Smooth muscle cell of the pulmonary artery (primary cell): ENCODE measurements at places on chromosomes 1 and 21. TPM values are rescaled to one million over a fixed set of nuclear protein-coding genes. Genes with fewer than 3 reads are reported as not detected.

Gene TMEM53
- 4.3 and 6.3 TPM in 2 replicates for total RNA-seq

Gene GPR52
- total RNA-seq: 0.78 and 1.1 TPM in 2 replicates

Gene DBT
- 10.3 and 10.8 TPM in 2 replicates for total RNA-seq

Gene ADAM15
- 113 and 152 TPM in 2 replicates for total RNA-seq

Gene CASZ1
- 0.26 and 0.50 TPM in 2 replicates for total RNA-seq

Gene PLA2G2F
- not detected in 2 replicates for total RNA-seq

Gene UBASH3A
- total RNA-seq: not detected in 2 replicates

Gene CFAP57
- total RNA-seq: 0.26 and 0.30 TPM in 2 replicates

Gene RBP7
- 0.26 TPM in 1 of 2 replicates, not detected in the other for total RNA-seq

Gene HMCN1
- 151 and 193 TPM in 2 replicates for total RNA-seq

Gene C1orf105
- not detected in 2 replicates for total RNA-seq

Gene TNFRSF1B
- total RNA-seq: 4.5 and 11.7 TPM in 2 replicates

Gene TEDDM1
- not detected in 2 replicates for total RNA-seq

Gene TNFRSF18
- total RNA-seq: not detected in 2 replicates

Gene CDC42
- total RNA-seq: 209 and 250 TPM in 2 replicates

Gene DCDC2B
- total RNA-seq: not detected in 2 replicates

Gene C1orf146
- total RNA-seq: not detected in 2 replicates

Gene PRAMEF13
- total RNA-seq: not detected in 2 replicates

Gene TSNAX
- total RNA-seq: 30.8 and 31.0 TPM in 2 replicates

Gene AXDND1
- 0.07 TPM in 1 of 2 replicates, not detected in the other for total RNA-seq

Gene CHRNB2
- total RNA-seq: under 0.01 and 0.03 TPM in 2 replicates

Gene FLG
- under 0.01 and 0.23 TPM in 2 replicates for total RNA-seq

Gene GLUL
- 182 and 223 TPM in 2 replicates for total RNA-seq

Gene VHLL
- 0.13 and 0.92 TPM in 2 replicates for total RNA-seq

Gene COL24A1
- 0.23 and 0.46 TPM in 2 replicates for total RNA-seq

Gene CRNN
- not detected in 2 replicates for total RNA-seq

Gene KRTAP19-1
- total RNA-seq: not detected in 2 replicates

Gene ZNF593OS
- total RNA-seq: not detected in 2 replicates

Gene CYP4A11
- total RNA-seq: not detected in 2 replicates

Gene GBP7
- not detected in 2 replicates for total RNA-seq

Gene MRPL37
- 41.7 and 49.0 TPM in 2 replicates for total RNA-seq

Gene PLPP3
- 49.2 and 306 TPM in 2 replicates for total RNA-seq

Gene ZNF496
- 13.7 and 21.1 TPM in 2 replicates for total RNA-seq

Gene RASSF5
- 5.7 and 6.1 TPM in 2 replicates for total RNA-seq

Gene LELP1
- total RNA-seq: not detected in 2 replicates

Gene FAM163A
- total RNA-seq: under 0.01 TPM in 1 of 2 replicates, not detected in the other

Gene IL20
- not detected in 2 replicates for total RNA-seq
